Fibroblast of skin of right quadriceps (primary cell): ENCODE measurements at places on chromosomes 1 and 21.

DNA sequence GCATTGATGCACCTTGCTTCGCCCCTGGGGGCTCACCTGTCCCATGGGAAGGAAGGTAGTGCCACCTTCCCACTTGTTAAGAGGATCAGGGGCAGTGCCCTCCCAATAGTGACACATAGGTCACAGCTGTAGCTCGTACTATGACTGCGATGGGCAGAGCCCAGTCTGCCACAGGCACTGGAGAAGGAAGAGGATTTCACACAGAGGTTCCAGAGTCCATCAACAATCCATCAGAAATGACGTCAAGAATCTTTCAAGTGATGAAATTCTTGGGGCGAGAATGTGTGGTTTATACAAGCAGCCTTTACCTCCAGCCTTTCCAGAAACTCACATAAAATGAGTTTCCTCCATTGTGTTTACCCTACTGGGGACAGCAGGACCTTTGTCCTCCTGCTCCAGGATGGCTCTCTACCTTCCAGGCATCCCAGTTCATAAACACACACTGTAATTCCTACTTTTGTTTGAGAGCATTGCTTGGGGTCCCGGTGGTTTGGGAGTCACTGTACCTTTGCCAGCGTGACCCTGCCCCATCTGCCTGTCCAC, 260.6 kb upstream of the VAMP3 start:
- no peak for DNase-seq

DNA sequence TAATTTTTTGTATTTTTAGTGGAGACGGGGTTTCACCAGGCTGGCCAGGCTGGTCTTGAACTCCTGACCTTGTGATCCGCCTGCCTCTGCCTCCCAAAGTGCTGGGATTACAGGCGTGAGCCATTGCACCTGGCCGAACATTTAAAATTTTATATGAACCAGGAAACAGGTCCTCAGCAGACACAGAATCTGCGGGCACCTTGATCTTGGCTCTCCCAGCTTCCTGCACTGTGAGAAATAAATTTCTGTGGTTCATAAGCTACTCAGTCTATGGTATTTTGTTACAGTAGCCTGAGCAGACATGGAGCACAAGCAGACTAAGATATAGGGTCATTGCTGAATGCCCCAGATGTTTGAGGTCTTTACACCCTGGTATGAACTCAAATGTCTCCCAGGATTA, 23.6 kb upstream of the CTH start:
- no peak for DNase-seq

DNA sequence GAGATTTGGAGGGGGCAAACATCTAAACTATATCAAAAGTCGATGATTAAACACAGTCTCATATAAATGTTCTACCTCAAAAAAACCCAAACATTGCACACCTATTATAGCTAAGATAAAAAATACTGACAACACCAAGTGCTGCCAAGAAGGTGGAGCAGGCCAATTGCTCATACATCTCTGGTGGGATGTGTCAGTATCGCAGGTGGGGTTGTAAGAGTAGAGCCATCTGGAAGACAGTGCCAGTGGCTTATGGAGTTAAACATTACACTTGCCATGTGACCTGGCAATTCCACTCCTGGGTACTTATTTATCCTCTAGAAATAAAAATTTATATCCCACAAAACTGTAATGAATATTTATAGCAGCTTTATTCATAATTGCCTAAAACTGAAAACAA, 213.4 kb downstream of the DISC1 start:
- no peak for DNase-seq

GRCh38 chr1:110250008-110250407, 39.9 kb downstream of the KCNC4 start:
- no peak for DNase-seq
